Urothelium cell line (cell line): ENCODE measurements at places on chromosomes 3 and 15.
A peak's percentile ranks its signal among the peaks of the same experiment; 100 is the strongest.

GRCh38 chr15:47857776-47858167 is 140.5 kb downstream of the SEMA6D start:
- DNase-seq, result no peak

- DNase-seq, result no peak
Observed at GRCh38 chr3:127412578-127413317, 124.9 kb upstream of the PRR20G start.

- DNase-seq, result no peak
Observed at GRCh38 chr15:78304216-78305066, 5.0 kb upstream of the SKIC8 start.

GRCh38 chr3:53174346-53175250 is 13.6 kb downstream of the PRKCD start:
- no peak for DNase-seq

DNA sequence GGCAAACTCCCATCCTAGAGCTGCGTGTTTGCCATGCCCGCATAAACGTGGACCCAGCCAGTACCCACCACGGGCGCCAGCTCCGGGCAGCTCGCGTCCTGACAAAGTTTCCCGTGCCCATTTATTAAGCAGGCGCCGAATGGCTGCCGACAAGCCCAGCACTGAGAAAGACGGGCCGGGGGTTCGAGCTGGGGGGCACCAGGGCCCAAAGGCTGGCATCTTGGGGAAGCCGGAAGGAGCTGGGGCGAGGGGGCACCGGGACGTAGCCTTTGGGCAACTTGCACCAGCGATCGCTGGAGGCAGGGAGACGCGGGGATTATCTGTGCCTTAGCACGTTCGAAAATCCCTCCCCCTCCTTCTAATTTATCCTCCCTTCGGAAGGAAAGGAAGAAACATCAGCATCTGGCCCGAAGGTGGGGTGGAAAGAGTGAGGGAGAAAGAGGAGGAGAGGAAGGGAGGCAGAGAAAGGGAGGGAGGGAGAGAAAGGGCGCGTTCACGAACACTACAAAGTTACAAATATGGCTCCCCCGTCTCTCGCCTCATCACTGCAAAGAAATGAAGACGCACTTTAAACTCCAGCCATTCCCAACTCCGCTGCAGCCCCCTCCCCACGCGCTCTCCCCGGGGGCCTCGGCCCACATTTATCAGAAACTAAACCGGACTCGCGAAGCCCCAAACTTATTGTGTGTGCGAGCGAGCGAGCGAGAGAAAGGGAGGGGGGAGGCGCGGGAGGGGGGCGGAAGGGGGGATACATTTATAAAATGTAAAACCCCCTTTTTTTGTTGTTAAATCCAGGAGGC is 1.0 kb downstream of the ANP32A start:
- peak; percentile 56 for DNase-seq

DNA sequence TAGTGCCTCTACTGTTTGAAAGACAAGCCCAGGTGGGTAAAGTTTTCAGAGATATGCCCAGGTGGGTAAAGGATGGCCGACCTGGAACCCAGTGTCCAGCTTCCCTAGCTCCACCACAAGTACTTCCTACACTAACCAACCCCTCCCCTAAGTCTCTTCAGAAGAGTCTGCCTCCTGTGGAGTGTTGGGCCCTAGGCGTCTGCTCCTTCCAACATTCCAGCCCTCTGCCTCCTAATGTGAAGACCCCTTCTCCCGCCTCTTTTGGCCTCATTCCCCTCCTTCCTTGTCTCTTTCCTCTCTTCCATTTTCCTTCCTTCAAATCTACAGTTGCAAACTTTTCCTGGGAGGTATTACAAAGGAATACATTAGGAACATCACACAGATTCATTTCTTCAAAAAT is 38.6 kb downstream of the CNTN3 start:
- no peak for DNase-seq

DNA sequence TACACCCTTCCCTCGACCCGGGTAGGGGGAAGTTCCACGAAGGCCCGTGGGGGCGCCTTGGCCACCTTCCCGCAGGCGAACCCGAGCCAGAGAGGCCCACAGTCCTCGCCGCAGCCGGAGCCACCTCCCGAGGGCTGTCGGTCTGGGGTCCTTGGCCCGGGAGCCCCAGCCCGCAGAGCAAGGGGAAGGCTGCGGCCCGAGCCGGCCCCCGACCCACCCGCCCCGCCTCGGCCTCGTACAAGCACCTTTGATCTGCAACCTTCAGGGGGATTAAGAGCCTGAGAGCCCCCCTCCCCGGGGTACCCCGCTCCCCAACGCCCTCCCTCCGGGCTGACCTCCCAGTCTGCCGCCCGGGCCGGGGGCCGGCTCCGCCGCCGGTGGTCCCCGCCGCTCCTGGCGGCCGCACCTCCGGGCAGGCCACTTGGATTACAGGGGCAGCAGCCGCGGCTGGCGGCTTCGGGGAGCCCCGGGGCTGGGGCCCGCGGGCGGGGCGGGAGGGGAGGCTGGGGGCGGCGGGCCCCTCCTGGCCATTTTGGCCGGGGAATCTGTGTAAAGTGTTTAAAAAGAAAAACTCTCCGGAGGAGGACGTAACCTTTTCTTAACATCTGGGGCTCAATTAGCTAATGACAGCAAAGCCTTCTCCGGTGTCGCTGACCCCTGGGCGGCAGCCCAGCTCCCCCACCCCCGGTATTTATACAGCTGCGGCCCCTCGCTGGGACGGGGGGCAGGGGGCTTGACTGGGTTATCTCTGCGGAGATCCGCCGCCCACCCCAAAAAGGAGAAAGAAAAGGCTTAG is 40.2 kb downstream of the EPHB3 start:
- DNase-seq, result no peak

DNA sequence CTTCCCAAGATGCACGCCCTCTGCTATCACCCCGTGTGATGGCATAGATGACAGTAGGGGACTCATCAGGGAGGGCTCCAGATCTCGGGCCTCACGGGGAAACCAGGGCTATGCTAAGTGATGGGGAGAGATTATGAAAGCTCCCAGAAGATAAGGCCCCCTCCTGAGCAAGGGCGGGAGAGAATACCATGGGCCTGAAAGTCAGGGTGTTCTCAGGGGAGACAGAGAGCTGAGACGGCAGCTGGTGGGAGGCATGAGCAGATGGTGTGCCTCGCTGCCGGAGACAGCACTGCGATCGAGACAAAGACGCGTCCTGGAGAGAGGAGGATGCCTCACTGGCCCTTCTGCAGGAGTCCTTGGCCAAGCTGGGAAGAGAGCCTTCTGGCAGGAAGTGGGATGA is 106.5 kb upstream of the ADPGK start:
- DNase-seq, result no peak

DNA sequence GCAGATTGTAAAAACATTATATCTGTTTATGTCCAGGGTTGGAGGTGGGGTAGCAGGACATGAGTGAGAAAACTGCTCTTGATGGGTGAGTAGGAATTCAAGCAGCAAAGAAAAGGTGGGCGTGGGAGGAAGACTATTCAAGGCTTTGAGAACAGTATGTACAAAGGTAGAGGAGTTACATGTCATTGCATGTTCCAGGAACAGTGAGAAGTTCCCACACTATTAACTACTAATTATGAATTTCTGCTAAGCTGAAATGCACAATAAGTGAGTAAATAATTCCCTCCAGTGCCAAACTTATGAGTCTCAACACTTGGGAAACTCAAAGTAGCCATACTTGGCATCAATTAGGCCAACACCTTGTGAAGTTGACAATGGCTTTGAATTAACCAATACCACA is 80.1 kb downstream of the SRGAP3 start:
- DNase-seq, result no peak
